ENCODE measurements at places on chromosomes 5 and 9.

DNA sequence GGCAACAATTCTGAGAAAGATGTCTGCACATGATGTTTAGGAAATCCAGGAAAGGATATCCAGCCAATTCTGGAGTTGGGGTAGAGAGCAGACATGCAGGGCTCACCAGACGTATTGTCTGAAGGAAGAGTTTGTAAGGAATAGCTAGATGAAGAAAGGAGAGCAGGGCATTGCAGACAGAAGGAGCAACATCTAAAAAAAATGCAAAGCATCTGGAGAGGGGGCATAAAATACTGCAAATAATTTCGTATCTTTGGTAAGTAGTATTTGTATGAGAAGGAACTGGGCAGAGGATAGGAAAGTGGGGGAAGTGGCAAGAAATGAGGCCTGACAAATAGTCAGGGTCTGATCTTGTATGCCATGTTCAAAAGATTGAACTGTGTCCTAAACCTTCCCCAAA, 74.8 kb downstream of the MACIR start:
- DNase-seq, result no peak

- DNase-seq, result no peak
Observed at GRCh38 chr9:33329117-33329563, 38.8 kb downstream of the NFX1 start.

DNA sequence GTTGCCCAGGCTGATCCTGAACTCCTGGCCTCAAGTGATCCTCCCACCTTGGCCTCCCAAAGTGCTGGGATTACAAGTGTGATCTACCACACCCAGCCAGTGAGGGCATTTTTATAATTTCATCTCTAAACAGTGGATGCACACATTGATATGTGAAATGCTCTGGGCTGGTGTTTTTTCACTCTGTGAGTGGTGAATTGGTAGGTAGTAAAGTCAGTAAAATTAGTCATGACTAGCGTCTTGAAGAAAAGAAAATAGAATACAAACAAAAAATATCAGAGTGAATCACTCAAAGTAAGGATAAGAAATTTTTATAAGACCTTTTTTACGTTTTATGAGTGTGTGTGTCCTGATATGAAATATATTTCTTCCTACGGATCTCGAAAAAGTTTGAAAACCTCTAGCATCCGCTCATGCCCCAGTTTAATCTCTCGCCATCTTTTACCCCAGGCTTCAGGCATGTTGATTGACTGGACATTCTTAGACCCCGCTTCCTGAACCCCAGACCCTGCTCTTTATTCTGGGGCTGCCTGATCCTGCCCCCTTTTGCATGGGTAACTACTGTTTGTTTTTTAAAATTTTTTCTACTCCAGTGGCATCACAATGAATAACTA, 14.0 kb downstream of the OSTF1 start:
- DNase-seq, result no peak

GRCh38 chr9:22654833-22655232, 208.2 kb downstream of the DMRTA1 start:
- no peak for DNase-seq

- no peak for DNase-seq
Observed at GRCh38 chr9:80077059-80077458, 505.3 kb downstream of the TLE4 start.

GRCh38 chr9:95084254-95084934, 233.1 kb downstream of the FANCC start:
- no peak for DNase-seq

DNA sequence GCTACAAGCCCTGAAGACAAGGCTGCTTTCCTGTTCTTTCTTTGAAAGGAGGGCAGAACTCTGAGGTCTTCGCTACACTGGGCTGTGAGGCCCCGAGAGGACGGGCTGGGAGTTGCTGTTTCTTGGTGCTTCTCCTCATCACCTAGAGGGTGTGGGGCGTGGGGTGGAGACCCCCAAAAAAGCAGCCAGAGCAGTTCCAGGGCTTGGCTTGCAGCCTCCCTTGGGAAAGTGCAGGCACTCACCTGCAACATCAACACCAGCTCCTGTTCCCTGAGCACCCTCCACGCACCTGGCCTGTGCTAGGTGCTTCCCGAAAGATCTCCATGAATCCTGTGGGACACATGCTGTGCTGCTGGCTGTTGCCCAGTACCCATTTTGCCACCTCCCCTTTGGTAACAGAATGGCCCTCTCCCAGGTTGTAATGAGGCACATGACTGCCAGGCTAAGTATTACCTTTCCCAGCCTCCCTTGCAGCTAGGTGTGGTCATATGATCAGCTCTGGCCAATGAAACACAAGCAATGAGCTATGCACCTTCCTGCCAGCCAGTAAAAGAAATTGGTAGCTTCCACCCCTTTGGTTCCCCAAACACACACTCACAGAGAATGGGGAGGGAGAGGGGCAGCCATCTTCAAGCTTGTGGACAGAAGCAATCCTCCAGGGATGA, 146.0 kb downstream of the C9orf50 start:
- DNase-seq, result no peak

DNA sequence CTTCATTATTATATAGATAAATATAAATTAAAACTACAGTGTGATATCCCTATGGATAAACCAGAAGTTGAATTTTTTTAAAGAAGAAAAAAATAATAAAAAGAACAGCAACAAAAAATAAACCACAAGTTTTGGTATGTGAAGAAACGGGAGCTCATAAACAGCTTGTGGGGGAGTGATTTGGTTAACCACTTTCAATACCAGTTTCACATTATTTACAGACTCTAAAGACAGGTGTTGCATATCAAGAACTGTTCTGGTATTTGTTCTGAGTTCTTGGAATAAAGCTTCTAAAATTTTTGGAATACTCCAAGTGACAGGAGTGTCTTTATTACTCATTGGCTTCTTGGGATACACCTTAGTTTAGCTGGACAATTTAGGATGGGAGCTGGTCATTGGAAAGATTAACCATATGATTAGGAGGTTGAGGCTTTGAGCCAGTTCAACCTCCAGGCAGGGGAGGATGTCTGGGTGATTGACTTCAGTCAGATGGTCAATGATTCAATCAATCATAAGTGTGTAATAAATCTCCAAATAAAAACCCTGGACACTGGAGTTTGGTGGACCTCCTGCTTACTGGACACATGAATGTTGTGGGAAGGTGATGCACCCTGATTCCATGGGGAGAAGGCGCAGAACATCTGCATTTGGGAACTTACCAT, 2223.1 kb upstream of the C9orf72 start:
- DNase-seq, result no peak

- DNase-seq, result no peak
Observed at GRCh38 chr5:139038613-139039305, 159.4 kb downstream of the SIL1 start.

- DNase-seq, result no peak
Observed at GRCh38 chr5:99191206-99191745, 262.5 kb upstream of the CHD1 start.

DNA sequence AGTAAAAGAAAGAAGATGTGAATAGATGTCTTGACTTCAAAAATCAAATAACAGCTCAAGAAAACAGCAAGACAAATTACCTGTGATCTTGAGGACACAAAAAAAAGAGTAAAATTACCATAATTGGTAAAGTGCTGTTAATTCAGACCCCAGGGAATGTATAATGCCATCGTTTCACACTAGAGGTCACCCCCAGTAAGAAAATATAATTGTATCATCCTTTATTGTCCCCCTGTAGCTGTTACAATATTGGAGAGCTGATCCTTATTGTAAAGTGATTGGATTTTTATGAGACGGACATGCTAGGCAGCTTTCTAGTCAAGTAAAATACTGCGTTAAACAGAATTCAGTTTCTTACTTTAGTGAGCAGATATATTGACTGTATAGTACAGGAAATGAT, 377.0 kb downstream of the TLE1 start:
- no peak for DNase-seq

- DNase-seq, result no peak
Observed at GRCh38 chr5:149628221-149628620, 46.9 kb downstream of the ARHGEF37 start.

GRCh38 chr5:138706655-138707480, 46.4 kb upstream of the CTNNA1 start:
- DNase-seq, result no peak

DNA sequence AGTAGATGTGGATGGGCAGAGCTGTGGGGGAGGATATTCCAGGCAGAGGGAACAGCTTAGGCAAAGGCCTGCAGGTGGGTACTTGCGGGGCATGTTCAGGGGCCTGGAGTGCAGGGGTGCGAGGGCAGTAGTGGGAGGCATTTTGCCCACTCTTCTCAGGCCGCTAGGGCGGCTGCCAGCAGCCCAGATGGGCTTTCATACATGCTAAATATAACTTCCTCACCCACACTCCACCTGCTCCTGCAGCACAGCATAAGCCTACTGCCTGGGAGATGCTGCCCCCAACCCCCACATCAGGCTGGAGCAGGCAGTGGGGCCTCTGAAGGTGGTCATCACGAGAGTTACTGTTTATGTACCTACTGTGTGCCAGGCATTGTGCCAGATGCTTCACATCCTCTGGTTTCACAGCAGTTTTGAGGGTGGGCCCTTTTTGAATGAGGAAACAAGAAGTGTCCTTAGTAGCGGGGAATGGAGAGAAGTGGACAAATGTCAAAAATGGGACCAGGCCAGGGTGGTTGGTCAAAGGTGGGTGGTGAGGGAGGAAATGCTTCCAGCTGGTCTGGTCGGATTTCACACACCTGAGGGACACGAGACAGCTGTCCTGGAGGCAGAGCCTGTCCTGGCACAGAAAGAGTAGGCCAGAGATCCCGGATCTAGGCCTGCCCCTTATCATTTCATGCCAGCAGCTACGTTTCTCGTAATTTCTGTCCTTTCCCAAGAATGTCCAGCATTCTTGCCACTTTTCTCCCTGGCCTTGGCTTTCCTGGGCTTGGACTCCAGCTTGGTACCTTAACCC, 12.1 kb downstream of the RGS14 start:
- DNase-seq, result no peak

DNA sequence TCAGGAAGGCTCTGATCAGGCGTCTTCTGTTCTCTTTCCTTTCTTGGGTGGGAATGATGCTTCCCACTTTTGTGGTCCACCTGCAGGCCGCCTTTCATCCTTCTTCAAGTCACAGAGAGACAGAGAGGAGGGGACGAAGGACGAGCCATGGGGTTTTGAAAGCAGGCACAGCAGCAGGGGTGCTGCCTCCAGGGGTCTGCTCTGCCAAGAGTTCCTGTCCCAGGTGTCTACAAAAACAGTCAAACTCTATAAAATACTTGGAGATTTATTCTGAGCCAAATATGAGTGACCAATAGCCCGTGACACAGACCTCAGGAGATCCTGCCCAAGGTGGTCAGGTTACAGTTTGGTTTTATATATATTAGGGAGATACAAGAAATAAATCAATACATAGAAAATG, 34.5 kb upstream of the LCP2 start:
- no peak for DNase-seq

- DNase-seq, result no peak
Observed at GRCh38 chr9:87148331-87149104, 201.2 kb upstream of the GAS1 start.

- no peak for DNase-seq
Observed at GRCh38 chr5:159797261-159797970, 118.9 kb upstream of the ADRA1B start.

DNA sequence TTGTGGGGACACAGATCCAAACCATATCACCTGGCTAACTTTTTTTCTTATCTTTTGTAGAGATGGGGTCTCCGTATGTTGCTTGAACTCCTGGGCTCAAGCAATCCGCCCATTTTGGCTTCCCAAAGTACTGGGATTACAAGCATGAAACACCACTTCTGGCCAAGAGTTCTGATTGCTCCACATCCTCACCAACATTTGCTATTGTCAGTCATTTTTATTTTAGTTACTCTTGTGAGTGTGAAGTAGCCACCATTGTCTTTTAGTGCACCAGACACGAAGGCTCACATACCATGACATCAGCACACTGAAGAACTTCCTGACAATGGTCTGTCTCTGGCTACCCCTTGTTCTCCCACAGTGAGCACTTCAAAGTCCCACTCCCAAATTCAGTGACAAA, 17.3 kb downstream of the PLAC8L1 start:
- no peak for DNase-seq

DNA sequence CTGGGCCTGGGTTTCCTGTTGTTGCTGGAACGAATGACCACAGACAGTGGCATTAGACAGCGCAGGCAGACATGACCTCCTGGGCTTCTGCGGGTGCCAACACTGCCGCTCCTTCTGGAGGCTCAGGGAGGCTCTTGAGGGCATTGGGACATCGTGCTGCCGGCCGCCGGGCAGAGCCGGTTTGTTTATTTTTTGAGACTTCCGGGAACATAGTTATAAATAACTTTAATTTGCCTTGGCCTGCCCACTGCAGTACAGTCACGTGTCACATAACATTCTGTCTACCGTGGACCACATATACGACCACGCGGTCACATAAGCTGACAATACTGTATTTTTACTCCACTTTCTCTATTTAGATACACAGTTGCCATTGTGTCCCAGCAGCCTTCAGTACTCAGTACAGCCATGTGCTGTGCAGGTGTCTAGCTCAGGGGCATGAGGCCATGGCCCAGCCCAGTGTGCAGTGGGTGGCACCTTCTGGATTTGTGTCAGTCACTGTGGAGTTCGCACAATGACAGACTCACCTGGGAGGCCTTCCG, 8.2 kb upstream of the TOR4A start:
- no peak for DNase-seq

DNA sequence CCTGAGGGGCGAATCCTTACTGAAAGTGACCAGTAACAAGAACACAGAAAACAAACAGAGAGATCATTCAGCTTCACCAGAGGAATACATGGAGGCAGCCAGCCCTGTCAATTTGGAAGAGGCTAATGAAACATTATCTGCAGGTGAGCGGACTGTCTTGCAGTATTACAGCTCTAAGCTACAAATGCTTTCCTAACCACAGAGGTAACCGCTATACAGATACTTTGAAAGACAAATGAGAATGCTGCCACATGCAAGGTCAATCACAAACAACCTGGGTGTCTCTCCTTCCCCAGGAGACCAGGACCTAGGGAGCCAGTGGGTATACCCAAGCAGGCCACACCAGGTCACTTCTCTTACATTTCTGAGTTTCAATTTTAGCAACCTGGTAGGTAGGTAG, 30.2 kb downstream of the EFNA5 start:
- no peak for DNase-seq

GRCh38 chr5:3598769-3599211, 3.2 kb downstream of the IRX1 start:
- no peak for DNase-seq

- DNase-seq, result no peak
Observed at GRCh38 chr9:110028271-110028670, 179.7 kb downstream of the C9orf152 start.
